T-helper 1 cell (primary cell): ENCODE measurements at places on chromosomes 6 and 20.

- DNase-seq = no peak
Measured at GRCh38 chr6:159642995-159643394, 50.0 kb downstream of the SOD2 start.

- no peak for DNase-seq
Measured at GRCh38 chr6:121032268-121033006, 301.8 kb downstream of the TBC1D32 start.

DNA sequence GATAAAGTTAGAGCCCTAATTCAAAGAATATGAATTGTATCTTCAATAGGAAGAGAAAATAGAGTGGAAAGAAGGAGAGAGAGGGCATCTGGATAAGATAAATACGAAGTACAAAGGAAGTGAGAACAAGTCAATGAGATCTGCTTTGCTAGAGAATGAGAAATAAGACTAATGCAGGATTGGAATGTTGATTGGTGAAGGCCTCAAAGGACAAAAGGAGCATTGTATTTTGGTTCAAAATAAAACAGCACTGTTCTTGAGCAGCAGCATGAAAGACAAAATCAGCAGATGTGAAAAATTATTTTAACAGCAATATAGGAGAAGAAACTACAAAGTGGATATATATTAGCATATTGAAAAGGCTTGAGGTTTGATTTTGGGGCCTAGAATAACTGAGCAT is 5.1 kb upstream of the TMEM244 start:
- no peak for DNase-seq

DNA sequence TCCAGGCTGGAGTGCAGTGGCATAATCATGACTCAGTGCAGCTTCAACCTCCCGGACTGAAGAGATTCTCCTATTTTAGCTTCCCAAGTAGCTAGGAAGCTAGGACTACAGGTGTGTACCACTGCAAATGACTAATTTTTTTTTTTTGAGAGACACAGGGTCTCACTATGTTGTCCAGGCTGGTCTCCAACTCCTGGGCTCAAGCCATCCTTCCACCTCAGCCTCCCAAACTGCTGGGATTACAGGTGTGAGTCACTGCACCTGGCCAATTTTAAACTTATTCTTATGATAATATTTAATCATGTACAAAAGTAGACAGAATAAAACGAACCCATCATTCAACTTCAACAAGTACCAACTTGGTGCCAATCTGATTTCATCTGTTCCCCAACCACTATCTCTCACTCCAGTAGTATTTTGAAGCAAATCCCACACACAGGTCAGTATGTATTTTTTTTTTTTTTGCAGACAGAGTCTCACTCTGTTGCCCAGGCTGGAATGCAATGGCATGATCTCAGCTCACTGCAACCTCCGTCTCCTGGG is 32.5 kb downstream of the BCL2L1 start:
- no peak for DNase-seq

- DNase-seq = no peak
Measured at GRCh38 chr6:119201480-119201879, 123.0 kb upstream of the FAM184A start.
